ENCODE measurements at places on chromosomes 2 and 18. TPM values are rescaled to one million over a fixed set of nuclear protein-coding genes. Genes with fewer than 3 reads are reported as not detected.

EFR3B gene
- total RNA-seq, result 0.34 TPM

- DNase-seq, result peak; percentile 1
These were observed 303.5 kb downstream of the HRH4 start for GRCh38 chr18:24763765-24764513.

DPP10 gene
- total RNA-seq, result not detected

GRCh38 chr2:105645031-105645937 lies 99.4 kb upstream of the NCK2 start:
- no peak for DNase-seq

GRCh38 chr2:239290618-239291474 lies 110.0 kb downstream of the HDAC4 start:
- DNase-seq, result no peak

DNA sequence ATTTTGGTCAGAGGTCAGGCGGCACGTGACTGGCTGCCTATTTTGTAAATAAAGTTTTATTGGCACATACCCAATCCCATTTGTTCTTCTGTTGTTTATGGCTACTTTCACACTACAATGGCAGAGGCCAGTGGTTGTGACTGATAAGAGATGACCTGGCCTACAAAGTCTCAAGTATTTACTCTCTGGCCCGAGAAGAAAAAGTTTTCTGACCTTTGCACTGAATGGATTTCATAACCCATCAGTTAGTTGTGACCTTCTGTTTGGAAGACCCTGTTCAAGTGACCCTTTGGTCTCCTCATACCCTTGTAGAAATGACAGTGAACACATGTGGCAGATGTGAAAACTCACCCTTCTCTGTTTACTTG lies 121.4 kb upstream of the MGAT5 start:
- no peak for DNase-seq

DNA sequence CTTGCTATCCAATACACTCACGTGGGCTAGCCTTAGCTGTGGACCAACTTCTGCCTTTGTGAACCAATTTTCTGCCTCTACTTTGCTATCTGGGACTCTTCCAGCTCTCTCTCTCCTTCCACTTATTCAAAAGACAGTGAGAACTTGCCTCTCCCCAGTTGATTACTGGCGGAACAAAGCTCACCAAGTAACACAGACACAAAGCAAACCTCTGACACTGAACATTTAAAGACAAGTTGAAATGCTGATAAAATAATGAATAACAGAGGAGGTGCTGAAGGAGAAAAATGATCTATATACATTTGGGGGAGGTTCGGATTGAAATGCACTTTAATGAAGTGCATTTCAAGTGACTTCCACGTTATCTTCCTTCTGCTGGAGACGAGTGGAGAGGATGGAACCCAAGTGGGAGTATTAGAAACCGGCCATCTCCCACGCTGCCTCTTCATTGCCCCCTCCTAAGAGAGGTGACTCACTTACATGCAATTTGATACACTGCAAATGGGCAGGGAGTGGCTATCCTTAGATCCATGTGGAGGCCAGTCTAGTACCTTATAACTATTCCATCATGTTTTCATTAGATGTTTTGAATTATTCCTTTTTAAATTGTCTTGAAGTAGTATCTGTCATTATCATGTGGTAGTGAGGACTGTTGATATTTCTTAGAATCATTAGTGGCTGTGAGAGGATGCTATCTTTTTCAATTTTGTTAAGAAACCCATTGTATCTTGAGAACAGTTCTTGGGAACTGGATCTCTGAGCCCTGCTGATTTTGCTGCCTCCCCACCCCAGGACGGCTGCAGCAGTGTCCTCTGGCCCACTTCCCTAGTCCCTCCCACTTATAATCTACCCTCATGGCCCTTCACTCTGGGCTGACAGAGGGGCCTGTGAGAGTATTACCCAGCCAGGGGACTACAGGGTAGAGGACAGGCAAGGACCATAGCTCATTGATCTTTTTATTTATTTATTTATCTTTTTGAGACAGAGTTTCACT lies 6.0 kb upstream of the GLI2 start:
- peak; percentile 70 for DNase-seq

CCL20 gene
- 2.3 TPM for total RNA-seq
